ENCODE measurements at places on chromosomes 11 and 22.

DNA sequence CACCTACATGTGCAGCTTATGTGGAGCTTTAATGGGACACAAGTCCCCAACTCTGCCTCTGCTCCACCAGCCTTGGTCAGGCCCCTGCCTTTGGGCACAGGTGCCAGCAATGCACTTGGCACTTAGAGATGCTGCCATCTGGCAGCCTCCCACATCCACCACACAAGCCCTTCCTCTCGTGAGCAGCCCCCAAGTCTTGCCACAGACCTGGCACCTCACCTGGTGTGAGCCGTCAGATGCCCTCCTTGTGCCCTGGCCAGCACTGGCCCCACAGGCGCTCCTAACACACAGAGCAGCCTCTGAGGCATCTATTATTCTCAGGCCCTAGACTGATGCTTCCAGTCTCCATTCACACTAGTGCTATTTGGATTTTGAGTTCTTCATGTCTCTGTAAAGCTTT is 24.5 kb upstream of the SERPIND1 start:
- DNase-seq, result no peak

DNA sequence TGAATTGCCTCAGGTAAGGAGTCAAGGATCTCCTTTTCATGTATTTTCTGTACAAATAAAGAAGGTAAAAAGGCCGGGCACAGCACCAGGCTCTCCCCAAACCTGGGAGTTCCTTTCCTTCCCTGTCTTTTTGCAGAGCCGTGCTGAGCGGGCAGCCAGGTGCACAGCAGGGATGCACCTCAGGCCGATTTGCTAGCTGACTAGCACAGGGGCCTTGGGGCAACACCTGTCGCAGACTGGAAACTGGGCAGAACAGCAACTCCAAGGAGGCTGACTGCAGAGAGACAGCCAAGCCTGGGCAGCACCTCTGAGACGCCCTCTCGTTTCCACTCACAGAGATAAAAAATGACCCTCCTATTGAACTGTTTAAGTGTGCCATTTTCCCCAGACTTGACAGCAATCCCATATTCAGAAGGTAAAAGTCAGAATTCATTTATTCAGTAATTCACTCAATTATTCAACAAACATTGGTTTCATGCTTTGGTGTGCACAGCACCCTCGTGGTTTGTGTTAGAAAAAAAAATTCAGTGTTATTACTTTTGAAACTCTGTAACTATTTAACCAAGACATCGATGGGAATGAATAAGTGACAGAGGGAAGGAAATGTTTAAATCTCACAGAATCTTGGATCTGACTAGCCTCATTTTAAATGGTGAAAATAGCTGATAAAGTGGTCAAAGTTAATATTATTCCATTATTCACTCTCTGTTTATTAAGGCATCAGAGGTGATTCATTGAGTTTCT is 120.9 kb downstream of the GALNT18 start:
- no peak for DNase-seq

- no peak for DNase-seq
Measured at GRCh38 chr11:33709466-33709865, 8.8 kb upstream of the C11orf91 start.

GRCh38 chr11:94851864-94852636 is 83.9 kb downstream of the AMOTL1 start:
- no peak for DNase-seq

DNA sequence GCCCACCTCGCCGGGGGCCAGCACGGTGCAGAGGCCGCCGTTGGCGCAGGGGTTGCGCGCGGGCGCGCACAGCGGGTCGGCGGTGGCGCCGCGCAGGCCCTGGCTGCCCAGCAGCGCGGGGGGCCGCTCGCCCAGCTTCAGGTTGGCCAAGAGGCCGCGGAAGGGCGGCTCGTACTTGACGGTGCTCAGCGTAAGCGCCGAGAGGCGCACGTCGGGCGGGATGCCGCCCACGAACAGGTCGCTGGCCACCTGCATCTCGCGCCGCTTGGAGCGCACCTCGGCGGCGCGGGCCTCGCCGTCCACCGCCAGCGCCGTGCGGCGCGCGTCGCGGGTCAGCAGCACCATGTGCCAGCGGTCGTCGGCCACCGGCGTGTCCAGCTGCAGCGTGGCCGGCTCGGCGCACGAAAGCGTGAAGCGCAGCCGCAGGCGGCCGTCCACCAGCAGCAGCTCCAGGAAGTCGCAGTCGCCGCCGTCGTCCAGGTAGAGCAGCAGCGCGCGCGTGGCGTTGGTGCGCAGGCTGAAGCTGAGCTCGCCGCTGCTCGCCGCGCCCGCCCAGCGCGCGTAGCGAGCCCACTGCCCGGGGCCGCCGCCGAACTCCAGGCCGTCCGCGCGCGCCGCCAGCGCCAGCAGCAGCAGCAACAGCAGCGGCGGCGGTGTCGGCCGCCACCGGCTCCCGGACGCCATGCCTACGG is 9.8 kb downstream of the NRXN2 start:
- no peak for DNase-seq

DNA sequence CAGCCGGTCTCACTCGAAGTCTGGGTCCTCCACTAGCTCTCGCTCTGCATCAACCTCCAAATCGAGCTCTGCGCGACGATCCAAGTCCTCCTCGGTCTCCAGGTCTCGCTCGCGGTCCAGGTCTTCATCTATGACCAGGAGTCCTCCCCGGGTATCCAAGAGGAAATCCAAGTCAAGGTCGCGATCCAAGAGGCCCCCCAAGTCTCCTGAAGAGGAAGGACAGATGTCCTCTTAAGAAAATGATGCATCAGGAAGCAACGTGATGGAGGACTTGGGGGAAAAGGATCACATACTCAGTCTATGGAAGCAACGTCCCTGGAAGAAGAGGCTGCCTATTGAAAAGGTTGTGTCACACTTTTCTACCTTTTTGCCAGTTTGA is 1.1 kb downstream of the SRSF8 start:
- DNase-seq, result no peak

GRCh38 chr11:45289369-45289768 is 3.2 kb upstream of the SYT13 start:
- DNase-seq, result no peak

DNA sequence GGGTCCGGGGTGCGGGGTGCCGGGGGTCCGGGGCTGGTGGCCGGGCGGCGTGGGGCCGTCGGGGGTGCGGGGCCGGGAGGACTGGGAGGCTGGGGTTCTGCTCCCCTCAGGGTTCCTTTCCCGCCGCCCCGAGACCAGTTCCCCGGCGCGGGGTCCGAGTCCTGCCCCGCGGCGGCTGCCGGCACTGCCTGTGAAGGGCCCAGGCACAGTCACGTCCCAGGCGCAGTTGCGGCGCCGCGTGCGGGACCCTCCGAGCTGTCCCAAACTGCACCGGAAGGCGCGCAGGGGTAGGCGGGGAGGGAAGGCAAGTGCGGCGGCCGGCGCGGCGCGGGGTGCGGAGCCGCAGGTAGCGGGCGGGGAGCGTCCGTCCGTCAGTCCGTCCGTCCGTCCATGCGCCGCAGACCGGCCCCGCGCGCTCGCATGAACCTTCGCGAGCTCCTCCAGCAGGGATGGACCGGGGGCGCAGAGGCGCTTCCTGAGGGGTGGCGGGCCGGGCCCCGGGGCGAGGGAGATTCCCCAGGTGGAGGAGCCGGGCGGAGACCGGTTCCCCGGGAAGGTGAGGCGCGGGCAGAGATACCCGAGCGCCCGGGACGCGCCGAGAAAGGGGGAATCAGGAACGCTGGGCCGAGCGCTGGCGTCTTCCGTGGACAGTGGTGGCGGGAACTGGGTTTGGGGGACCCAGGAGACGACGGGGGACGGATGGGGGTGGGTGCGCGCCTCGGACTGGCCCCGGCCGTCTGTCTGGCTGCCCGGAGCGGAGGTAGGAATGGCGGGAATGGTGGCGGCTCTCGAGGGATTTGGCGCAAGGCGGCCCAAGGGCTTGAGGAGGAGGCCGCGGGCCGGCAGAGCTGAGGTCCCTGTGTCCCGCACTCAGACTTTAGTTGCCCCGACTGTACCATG is 3.1 kb upstream of the ADORA2A start:
- DNase-seq, result no peak

DNA sequence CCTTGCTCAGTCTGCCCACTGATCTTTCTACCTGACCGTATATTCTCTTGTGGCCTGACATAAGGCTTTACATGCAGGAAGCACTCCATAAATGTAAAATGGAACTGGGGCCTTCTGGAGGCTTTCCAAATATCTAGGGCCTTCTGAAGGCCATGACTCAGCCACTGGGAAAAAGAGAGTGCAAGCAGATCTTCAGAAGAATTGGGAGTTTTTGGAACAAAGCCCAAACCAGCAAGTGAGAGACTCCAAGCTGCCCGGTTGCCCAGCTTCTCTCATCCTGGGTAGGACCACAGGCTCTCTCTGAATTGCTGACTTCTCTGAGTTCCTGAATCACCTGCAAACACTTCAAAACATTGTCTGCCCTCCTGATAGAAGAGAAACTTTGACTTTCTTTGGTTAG is 107.9 kb upstream of the BMAL1 start:
- no peak for DNase-seq

DNA sequence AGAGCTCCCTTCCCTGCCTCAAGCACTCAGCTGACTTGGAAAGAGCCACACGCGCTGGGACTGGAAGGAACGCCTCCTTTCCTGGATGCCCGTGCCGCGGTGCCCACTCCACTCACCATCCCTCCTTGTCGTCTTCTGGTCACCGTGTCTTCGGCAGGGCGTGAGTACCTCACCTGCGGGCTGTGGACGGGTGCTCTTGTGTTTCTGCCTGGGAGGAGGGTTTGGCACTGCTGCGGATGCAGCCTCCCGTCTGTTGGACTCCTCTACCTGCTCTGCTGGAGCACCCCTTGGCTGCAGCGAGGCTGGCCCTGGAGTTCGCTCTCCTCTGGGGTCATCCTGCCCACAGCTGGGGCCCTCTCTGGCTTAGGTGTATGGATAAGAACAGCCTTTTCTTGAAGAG is 612.7 kb downstream of the BRD1 start:
- DNase-seq, result no peak

DNA sequence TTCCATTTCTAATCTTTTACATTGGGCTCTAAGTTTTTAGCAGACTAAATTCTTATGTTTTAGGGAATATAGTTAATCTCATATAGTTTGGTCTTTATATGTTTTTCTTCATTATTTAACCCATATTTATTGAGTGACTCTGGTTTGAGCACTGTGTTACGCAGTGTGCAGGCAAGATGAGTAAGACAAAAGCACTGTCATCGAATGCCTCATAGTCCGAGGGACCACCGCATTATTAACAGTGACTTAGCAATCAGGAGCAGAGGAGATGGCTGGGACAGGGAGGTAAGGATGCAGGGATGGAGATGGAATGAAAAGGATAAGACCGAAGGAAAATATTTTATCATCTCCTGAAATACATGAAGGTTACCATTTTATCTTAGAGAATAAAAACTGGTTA is 65.2 kb upstream of the CTSC start:
- no peak for DNase-seq

DNA sequence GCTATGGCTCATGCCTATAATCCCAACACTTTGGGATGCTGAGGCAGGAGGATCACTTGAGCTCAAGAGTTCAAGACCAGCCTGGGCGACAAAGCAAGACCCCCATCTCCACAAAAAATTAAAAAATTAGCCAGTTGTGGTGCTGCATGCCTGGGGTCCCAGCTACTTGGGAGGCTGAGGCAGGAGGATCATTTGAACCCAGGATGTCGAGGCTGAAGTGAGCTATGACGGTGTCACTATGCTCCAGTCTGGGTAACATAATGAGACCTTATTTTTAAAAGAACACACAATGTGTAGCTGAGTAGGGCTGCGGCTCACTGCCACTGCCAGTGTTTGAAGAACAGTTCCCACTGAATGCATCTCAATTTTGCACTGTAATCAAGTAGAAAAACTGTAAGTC is 7.1 kb upstream of the VPREB1 start:
- no peak for DNase-seq

DNA sequence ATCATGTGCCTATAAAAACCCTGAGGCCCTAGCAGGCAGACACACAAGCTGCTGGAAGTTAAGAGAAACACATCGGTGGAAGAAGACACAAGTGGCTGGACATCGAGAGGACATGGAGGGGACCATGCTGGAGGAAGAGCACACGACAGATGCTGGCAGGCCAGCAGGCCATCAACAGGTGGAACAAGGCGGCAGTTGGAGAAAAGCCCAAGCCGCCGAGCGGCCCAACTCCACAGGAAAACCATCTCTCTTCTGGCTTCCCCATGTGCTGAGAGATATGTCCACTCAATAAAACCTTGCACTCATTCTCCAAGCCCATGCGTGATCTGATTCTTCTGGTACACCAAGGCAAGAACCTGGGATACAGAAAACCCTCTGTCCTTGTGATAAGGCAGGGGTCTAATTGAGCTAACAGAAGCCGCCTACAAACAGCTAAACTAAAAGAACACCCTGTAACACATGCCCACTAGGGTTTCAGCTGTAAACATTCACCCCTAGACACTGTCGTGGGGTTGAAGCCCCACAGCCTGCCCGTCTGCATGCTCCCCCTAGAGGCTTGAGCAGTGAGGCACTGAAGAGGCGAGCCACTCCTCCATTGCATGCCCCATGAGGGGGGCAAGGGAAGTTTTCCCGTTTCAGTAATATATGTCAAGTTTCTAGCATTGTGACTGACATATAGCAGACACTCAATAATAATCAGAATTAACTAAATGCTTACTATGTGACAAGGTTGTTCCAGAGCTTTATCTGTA is 39.0 kb upstream of the MMP20 start:
- DNase-seq, result no peak

GRCh38 chr22:26888887-26889286 is 231.5 kb downstream of the MIAT start:
- DNase-seq, result no peak
